ENCODE measurements at places on chromosomes 3 and 15.

GRCh38 chr15:95761501-95762165 is 568.9 kb upstream of the NR2F2 start:
- DNase-seq, result no peak

GRCh38 chr3:36696799-36697198 is 67.6 kb downstream of the DCLK3 start:
- DNase-seq, result no peak

- no peak for DNase-seq
Observed at GRCh38 chr15:78247911-78248310, 13.5 kb upstream of the ACSBG1 start.

DNA sequence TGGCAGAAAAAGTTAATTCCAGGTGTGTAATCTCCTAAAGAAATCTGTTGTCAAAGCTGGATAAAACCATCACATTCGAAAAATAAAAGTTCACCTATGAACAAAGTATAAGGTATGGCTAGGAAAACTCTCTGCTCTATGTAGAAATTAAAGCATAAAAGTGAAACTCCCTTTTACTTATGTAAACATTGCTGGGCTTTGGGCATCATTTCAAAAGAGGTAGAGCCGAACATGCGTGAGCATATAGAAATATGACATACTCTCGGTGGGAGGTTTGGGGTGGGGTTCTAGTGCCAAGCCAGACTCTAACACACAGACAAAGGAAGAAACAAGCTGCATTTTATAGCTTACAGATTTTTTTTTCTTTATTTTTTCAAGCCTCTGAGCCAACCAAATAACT is 306.8 kb upstream of the ATP11B start:
- DNase-seq, result no peak

- DNase-seq, result no peak
Observed at GRCh38 chr15:80579611-80580010, 115.5 kb upstream of the ABHD17C start.

DNA sequence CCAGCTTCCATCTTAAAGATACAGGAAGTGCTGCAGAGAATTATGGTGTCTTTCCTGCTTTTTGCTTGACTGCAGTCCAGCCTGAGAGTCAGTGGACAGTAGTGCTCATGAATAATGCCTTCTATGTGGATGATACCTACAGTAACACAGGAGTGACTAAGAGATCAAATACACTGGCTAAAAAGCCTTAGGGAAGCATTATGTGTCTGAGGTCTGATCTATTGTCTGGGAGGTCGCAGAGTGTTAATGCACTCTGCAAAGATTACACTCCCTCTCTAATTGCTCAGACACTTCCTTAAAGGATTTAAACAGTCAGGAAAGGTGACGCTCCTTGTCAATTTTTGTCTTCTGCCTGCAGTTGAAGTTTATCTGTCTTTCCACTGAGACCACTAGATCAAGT is 183.6 kb downstream of the MCTP2 start:
- DNase-seq, result no peak

- DNase-seq, result no peak
Observed at GRCh38 chr15:40693904-40694687, 878 bp upstream of the RAD51 start.

- no peak for DNase-seq
Observed at GRCh38 chr3:133675631-133676335, 14.0 kb upstream of the TOPBP1 start.

DNA sequence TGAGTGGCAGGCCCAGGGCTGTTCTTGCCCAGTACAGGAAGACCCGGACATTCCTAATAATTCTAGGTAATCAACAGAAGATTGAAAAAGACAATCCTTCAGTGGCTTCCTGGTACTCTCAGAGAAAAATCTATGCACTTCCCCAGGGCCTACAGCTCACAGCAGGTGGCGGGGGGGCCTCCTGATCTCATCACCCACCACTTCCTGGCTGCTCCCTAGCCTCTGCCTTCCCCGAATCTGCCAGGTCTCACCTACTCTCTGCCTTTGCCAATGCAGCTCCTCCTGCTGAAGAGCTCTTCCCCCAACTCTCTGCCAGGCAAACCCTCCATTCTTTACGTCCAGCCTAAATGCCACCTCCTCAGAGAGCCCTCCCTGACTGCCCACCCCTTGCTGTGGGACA is 37.5 kb downstream of the EHD4 start:
- DNase-seq, result no peak

DNA sequence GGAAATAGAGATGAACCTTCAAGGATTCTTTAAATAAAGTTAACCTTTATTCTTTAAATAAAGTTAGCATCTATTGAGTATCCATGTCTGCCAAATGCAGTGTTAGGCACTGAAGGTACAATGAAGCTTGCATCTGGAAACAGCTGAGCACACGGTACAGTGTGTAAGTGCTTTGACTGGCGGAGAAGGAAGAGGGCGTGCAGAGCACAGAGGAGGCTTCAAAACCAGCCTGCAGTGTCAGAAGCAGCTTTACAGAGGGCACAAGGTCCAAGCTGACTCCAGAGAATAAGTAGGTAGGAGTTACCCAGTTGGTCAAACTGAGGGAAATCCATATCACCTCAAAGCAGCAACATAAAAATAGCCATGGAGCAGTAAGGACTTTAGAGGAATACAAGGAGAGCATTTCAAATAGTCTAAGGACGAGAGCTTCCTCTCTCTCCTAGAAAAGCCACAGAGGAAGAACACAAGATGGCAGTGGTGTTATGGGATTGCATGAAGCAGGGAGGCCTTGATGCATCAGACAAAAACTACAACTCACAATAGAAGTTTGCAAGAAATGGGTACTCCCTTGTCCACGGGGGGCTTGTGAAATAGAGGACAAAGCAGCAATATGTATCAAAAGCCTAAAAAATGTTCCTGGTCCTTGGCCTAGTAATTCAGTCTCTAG is 60.3 kb upstream of the PPP2R3A start:
- no peak for DNase-seq

GRCh38 chr15:95929232-95929846 is 401.2 kb upstream of the NR2F2 start:
- no peak for DNase-seq

- DNase-seq, result no peak
Observed at GRCh38 chr3:50170689-50171088, 15.6 kb downstream of the SEMA3F start.

GRCh38 chr3:33141006-33141405 is 27.2 kb downstream of the CRTAP start:
- no peak for DNase-seq

DNA sequence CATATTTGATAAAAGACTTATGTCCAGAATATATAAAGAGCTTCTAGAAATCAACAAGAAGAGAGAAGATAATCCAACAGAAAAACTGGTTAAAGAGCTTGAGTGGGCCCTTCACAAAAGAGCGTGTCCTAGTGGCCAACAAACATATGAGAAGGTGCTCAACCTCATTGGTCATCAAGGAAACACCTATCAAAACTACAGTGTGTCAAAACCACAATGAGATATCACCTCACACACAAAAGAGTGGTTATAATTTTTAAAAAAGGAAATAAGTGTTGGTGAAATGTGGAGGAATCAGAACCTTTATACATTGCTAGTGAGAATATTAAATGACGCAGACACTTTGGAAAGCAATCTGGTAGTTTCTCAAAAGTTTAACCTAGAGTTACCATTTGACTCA is 68.4 kb upstream of the KLF13 start:
- no peak for DNase-seq

DNA sequence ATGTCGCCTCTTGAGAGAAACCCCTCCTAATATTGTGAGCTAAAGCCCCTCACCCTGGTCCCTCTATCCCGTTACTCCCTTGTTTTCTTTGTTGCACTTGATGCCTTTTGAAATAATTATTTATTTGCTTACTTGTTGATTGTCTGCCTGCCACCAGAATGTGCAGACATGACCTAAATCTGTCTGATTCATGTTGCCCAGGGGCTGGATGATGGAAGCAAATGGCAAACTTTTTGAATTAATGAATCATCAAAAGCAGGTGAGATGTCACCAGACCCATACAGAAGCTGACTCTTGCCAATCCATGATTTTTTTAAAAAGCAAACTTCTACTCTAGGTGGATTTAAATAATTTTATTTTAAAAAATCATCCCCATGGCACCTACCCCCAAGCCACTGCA is 49.3 kb downstream of the GRIP2 start:
- no peak for DNase-seq

GRCh38 chr15:50879016-50879617 is 29.4 kb upstream of the AP4E1 start:
- no peak for DNase-seq

- no peak for DNase-seq
Observed at GRCh38 chr15:83379579-83379959, 67.6 kb upstream of the SH3GL3 start.

GRCh38 chr15:29090617-29091466 is 178.8 kb downstream of the NSMCE3 start:
- DNase-seq, result no peak

DNA sequence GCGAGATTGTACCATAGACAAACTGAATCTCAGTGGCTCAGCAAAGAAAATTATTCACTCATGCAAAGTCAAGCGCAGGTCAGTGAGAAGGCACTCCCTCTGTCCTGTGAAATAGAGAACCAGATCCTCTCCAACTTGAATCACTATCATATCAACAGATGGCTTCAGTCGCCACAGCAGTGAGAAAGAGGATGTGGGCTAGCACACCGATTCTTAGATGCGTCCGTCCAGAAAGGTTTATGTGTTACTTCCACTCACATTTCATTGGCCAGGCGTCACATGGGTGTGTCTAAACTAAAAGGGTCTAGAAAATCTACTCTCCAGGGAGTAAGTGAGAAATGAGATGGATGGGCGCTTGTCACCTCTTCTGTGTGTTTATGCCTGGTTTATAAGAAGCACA is 141.6 kb upstream of the KBTBD8 start:
- no peak for DNase-seq

DNA sequence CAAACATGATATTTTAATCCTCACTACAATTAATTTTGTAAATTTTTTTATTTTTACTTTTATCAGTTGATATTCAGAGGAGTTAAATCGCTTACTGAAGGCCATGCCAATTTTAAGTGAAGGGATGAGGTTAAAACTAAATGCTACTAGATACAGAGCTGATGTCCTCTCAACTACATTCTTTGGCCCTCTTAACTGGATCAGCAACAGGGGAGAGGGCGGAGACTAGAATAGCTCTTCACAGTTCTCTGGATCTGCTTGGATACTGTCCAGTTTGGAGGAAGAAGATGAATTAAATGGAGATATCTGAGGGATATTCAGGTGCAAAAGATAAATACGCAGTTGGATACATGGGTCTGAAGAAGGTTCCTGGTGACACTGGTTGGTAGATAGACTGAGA is 85.6 kb upstream of the LYSMD4 start:
- no peak for DNase-seq

GRCh38 chr15:57747206-57747896 is 40.8 kb downstream of the POLR2M start:
- DNase-seq, result no peak

DNA sequence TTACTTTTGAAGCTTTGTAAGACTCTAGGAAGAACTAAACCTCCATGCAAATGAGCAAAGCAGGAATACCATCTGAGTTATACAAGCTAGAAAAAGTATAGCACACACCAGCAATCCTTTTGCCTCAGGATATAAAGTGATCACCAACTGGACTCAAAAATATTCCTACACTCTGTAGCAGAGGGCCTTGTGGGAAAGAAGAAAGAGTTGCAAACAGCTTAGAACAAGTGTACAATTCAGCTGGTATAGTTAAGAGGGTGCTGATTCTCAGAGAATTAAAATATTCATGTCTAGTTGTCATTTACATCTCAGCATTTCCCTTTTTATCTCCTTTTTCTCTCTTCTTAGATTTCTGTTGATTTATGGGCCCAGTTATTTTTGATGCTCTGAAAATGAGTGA is 248.4 kb downstream of the GAP43 start:
- DNase-seq, result no peak

- no peak for DNase-seq
Observed at GRCh38 chr15:68980786-68981185, 33.7 kb upstream of the NOX5 start.

- no peak for DNase-seq
Observed at GRCh38 chr3:136069933-136070332, 104.4 kb downstream of the PPP2R3A start.

GRCh38 chr3:172750069-172750367 is 508 bp upstream of the ECT2 start:
- DNase-seq, result no peak

DNA sequence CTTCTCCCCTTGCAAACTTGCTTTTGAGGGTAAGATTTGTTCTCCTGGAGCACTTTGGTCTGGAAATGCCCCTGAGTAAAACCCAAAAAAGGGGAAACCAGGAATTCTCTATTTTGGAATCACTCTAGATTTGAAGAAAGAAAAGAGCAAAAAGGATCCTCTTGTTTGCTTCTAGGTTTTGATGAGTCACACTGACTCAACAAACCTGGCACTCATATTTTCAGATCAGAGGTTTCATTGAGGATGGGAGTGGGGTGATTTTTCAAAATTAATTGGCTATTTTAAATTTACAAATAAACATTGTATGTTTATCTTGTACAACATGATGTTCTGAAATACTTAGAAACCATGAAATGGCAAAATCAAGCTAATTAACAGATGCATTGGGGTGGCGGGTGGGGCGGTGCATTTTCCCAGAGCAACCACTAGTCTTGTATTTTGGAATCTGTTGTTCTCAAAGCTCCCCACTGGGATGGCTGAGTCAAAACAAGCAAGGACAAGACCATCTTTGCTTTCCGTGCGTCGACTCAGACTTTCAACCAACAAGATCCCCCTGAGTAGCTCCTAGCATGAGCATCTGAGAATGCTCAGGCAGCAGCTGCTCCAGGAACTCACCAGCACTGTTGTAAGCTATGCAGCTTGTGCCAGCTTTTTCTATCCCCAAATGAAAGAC is 451.4 kb downstream of the WDR72 start:
- no peak for DNase-seq

GRCh38 chr15:96119734-96120133 is 210.8 kb upstream of the NR2F2 start:
- no peak for DNase-seq

DNA sequence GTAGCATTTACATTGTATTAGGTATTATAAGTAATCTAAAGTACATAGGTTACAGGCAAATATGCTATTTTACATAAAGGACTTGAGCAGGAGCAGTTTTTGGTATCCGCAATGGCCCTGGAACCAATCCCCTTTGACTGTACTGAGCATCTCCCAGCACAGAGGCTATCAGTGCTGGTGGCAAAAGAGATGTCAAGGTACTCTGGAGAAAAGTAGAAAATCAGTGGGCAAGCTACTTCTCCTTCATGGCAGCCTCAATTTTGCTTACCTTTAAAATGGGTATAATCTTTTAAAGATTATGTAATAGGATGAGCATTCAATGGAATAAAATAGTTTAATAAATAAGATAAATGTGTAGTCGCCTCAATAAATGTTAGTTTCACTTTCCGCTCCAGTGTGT is 56.7 kb upstream of the LMCD1 start:
- DNase-seq, result no peak

DNA sequence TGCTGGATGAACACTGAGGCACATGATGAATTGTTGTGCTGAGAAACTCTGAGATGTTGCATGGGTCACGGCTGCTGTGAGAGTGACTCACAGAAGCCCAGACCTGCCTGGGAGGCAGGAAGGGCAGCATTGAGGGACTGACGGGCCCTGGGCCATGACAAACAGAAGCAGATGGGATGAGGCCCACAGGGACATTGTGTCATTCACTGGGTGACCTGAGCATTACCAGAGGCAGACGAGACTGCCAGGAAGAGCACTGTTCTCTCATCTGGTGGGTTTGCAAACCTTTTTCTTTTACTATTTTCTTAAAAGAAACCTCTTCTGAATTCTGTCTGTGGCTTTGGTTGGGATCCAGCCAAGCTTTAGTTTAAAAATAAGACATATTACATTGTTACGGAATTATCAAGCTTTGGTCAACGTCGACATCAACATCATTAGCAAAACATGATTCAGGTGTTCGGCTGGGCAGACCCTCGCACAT is 67.8 kb downstream of the BDH1 start:
- no peak for DNase-seq

GRCh38 chr3:156150434-156151066 is 30.2 kb downstream of the KCNAB1 start:
- no peak for DNase-seq
